ENCODE measurements at places on chromosomes 4 and X.

DNA sequence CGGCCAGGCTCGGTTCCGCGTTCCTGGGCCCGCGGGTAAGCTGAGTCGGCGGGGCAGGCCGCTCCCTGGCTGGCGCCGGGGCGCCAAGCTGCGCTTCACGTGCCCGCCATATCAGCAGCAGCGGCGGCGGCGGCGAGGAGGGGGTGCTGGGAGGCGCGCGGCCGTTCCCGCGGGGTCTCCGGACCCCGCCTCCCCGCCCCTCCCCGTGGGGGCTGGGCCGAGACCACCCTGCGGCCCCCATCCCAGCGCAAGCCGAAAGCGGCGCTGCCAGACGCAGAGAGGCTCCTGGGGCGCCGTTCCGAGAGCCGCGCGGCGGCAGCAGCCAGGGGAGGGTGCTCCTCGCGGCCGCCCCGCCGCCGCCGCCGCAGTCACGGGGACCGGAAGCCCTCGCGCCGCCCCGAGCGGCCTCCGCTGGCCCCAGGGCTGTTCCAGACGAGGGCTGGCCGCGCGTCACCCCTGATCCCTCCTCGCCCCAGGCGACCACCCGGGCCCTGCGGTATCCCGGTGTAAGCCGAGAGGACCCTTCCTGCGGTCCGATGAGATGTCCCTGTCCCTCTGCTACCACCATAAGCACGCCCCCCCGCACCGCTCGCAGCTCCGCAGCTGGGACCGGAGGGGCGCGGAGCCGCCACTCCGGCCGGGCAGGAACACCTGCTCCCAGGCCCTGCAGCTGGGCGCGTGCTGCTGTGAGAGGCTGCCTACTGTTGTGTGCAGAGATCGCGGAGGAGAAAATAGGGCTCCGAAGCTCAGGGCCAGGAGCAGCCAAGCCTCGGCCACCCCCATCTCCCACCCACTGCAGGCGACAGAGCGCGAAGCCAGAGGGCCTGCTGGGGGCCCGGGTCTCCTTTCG lies 7.5 kb upstream of the BCOR start:
- DNase-seq: no peak

GRCh38 chrX:18351784-18352183 lies 2.7 kb downstream of the SCML2 start:
- DNase-seq: no peak

GRCh38 chr4:80094191-80094590 lies 21.2 kb upstream of the ANTXR2 start:
- DNase-seq: no peak

DNA sequence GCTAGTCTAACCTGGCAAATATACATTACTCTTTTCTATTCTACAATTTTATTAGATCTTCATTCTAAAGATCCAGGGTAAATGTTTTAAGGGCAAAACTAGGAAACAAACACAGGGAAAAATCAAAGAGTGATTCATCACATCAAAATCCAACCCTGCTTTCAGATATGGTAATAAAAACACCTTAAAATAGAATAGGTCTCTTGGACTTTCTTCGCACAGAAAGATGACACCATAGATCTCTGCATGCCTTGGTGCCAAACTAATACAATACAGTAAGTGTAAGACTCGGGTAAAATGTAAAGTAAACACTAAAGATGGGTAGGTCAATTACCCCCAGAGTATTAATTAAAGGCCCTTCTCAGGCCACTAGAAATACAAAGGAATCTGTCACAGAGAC lies 34.2 kb downstream of the LDB2 start:
- no peak for DNase-seq

DNA sequence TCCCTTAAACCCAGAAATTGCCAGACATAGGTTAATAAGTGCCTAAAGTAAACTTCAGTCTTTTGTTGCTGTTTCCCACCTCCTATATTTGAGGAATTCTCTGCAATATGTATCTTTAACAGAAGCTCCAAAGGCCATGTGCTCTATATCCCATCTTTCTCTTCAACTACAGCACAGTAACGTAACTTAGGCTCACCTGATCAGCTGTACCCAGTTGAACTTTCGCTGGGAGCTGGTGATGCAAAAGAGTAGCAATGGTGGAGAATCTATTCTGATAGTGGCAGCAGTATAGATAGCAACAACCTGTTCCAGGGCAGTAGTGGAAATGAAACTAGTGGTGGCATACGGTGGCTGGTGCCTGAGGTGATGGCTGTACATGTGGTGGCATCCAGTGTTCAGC lies 33.2 kb upstream of the YTHDC1 start:
- no peak for DNase-seq

- no peak for DNase-seq
These were observed 113.0 kb downstream of the DTHD1 start for GRCh38 chr4:36394352-36394903.

DNA sequence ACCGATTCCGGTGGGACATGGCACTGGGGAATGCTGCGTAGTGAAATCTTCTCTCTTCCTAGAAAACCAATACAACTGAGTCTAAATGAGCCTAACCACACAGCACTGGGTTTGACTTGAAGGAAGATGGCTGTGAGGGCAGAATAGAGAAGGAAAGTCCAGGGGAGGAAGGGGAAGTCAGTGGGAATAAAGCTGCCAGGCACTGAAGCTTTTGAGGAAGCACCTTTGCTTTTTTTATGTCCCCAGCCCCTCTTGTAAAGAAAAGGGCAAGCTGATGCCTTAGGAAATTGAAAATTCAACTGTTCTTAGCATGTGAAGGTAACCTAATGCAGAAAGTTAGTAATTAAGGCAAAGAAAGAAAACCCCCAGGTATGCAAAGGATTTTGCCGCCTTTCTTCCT lies 20.6 kb downstream of the MED28 start:
- DNase-seq: no peak

GRCh38 chrX:107673933-107674479 lies 45.7 kb downstream of the PRPS1 start:
- DNase-seq: peak; percentile 78

GRCh38 chrX:104288961-104289360 lies 34.2 kb upstream of the ESX1 start:
- no peak for DNase-seq

- DNase-seq: no peak
These were observed 633.4 kb upstream of the AADAT start for GRCh38 chr4:170723171-170723570.

- DNase-seq: no peak
These were observed 218.5 kb downstream of the APBB2 start for GRCh38 chr4:40995850-40996249.

- DNase-seq: no peak
These were observed 45.9 kb downstream of the TEC start for GRCh38 chr4:48223633-48224295.

GRCh38 chr4:20318909-20319277 lies 67.2 kb downstream of the SLIT2 start:
- no peak for DNase-seq

DNA sequence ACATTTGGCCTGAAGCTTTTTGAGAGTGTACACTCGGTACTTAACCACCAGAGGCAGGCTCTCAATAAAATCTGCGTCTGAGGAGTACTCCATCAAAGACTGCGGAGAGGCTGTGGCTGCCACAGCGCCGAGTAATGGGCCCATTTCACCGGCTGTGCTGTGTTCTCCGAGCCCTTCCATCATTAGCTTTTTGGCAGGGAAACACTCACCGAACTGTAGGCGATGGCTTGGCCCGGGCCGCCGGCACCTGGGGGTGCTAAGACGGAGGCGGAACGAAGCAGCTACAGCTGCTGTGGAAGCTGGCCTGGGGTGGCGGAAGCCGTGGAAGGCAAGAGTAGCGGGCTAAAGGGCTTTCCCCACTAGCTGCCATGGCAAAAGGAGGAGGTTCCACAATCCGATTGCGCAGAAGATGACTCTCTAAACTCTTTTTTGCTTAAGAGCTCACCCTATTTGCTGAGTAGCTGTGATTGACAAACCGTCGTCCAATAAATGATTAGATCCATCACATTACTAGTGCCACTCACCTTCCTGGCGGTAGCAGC lies 48.5 kb upstream of the PABPC1L2A start:
- peak; percentile 21 for DNase-seq

- DNase-seq: no peak
These were observed 29.4 kb upstream of the FOXR2 start for GRCh38 chrX:55593756-55594257.

- DNase-seq: no peak
These were observed 646.1 kb upstream of the FRG1 start for GRCh38 chr4:189294574-189294973.

GRCh38 chr4:182717788-182718583 lies 199.2 kb downstream of the DCTD start:
- DNase-seq: no peak

GRCh38 chrX:35858361-35858760 lies 60.2 kb downstream of the MAGEB16 start:
- DNase-seq: no peak

DNA sequence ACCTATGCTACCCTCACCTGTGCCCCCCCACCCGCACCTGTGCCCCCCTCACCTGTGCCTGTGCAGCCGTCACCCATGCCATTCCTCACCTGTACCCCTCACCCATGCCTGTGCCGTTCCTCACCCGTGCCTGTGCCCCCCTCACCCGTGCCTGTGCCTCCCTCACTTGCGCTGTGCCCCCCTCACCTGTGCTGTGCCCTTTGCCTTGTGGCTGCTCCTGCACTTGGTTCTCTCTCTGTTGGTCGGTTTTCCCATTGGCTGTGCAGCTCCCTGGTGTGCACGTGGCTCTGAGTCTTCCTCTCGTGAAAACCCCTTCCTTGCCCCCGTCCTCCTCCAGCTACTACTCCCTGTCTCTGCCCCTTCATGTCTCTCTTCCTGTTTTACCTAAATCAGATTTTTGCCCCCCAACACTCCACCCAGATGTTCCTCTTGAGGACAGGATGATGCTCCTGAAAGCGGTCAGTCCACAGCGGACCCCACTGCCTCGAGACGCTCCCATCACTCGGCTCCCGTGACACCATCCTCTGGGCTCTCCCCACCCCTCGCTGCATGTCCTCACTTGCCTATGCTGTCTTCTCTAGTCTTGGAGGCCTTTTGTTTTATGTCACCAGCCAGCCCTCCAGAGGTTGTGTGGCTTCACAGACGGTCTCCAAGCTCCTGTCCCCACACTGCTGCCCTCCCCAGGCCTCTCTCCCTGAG lies 6.8 kb downstream of the MAEA start:
- no peak for DNase-seq

DNA sequence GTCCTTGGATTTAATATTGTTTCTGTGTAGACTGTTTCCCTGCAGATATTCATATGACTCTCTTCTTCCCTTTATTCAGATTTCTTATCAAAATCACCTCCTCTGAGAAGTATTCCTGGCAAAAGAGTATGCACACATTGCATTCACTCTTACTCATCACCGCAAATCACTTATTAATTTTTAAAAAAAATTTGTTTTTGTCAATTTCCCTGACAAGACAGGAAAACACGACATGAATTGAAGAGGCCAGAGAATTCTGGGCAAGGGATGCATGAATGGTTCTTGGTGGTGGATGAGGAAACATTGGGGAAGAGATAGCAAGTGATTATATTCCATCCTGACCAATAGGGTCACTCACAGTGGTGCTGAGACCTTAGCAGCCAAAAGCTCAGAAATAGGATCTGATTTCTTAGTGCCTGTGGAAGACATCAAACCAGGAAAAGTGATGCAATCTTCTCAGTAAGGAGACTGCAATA lies 522.5 kb upstream of the AGA start:
- DNase-seq: no peak

GRCh38 chr4:6278801-6279197 lies 9.1 kb downstream of the WFS1 start:
- no peak for DNase-seq

GRCh38 chrX:17552044-17552650 lies 177.1 kb downstream of the NHS start:
- DNase-seq: no peak

GRCh38 chr4:180530787-180531186 lies 1712.4 kb upstream of the TENM3 start:
- DNase-seq: no peak

- DNase-seq: no peak
These were observed 833 bp downstream of the FGD1 start for GRCh38 chrX:54494989-54495813.

DNA sequence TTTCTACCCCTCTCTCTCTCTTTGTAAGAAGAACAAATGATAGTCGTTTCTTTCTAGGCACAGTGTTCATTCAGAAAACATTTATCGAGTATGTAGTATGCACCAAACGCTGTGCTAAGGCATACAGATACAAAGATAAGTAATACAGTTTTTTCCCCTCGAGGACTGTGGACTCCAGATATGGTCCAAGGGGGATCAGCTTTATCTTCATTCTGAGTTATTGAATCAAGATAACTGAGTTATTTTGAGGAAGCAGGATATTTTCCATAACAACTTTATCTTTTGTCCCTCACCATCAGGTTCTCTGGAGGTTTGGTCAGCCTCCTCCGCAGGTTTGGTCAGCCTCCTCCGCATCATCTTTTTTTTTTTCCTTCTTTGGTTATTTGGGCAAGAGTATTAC lies 15.0 kb downstream of the EREG start:
- DNase-seq: no peak

DNA sequence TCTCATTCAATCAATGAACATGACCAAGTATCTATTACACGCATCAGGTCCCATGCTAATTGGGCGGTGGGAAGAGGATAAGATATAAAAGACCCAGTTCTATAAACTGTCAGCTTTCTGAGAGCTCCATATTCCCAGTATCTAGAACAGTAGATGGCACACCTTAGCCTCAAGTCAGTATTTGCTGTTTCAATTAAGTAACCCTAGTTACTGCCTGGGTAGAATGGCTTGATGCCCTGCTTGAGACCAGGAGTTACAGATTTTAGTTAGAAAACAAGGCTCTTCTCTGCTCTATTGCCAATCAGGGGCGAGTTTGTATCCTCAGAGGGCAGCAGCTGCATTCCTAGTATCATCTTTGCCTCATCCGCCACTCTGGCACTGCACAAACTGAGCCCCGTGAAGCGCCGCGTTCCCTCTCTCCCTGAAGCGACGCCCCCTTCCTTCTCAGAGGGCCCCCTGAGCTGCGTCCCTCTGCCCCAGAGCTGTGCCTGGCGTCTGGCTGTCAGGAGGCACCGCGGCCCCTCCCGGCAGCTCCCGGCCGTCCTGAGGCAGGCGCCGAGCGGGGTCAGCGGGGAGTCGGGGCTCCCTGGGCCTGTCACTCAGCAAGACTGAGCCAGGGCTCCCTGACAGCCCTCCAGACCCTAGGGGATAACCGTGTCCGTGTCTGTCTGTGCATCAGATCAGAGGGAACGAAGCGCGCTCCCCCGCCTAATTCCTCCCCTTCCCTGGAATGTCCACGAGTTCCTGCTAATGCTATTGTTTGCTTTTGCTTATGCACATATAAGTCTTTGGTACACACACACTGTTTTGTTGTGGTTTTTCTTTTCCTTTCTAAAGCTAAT lies 212.4 kb upstream of the TTC29 start:
- peak; percentile 62 for DNase-seq

DNA sequence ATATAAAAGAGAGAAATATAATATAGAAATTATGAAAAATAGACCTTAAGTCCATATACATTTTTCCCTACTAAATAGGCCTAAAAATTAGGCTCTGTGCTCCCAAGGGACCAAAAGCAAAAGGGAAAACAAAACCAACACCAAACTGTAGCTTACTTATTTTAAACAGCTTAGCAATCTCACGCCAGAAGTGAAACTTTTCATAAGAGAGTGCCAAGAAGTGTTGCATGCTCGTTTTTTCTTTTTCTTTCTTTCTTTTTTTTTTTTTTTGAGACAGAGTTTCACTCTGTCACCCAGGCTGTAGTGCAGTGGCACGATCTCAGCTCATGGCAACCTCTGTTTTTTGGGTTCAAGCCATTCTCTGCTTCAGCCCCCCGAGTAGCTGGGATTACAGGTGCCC lies 250.4 kb downstream of the TMA16 start:
- DNase-seq: no peak

GRCh38 chr4:124854968-124855367 lies 142.4 kb upstream of the ANKRD50 start:
- no peak for DNase-seq

GRCh38 chr4:60812811-60813210 lies 387.3 kb upstream of the ADGRL3 start:
- no peak for DNase-seq

- no peak for DNase-seq
These were observed 6.8 kb upstream of the MGST2 start for GRCh38 chr4:139658586-139659382.

All from left hindlimb (tissue), 1 donor.